ENCODE measurements at places on chromosomes 5 and 9. TPM values are rescaled to one million over a fixed set of nuclear protein-coding genes. Genes with fewer than 3 reads are reported as not detected.

The NR6A1 gene
- total RNA-seq: 0.36 TPM

The PCDHB8 gene
- 0.18 TPM for total RNA-seq

The CYLC2 gene
- not detected for total RNA-seq

The HTR1A gene
- total RNA-seq: not detected
